ENCODE measurements at places on chromosomes 2 and 18.

- no peak for DNase-seq
These were observed 41.9 kb downstream of the TANC1 start for GRCh38 chr2:159010340-159010739.

DNA sequence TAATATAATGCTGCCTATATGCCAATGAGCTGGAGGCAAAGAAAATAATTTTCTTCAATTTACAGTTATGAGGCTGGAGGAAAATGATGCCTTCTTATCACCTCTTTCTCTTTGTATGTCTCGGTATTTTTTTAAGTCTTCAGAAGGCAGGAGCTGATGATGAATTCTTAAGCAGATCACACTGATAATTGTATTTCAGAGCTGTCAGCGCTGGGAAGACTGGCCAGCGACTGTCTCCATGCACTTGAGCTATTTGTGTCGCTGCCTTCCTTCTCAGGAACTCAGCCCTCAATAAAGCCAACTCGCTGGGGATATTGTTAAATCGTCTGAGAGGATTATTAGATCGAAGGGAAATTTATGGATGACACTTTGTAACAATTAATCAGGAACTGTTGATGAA is 40.3 kb downstream of the PTGR3 start:
- no peak for DNase-seq

DNA sequence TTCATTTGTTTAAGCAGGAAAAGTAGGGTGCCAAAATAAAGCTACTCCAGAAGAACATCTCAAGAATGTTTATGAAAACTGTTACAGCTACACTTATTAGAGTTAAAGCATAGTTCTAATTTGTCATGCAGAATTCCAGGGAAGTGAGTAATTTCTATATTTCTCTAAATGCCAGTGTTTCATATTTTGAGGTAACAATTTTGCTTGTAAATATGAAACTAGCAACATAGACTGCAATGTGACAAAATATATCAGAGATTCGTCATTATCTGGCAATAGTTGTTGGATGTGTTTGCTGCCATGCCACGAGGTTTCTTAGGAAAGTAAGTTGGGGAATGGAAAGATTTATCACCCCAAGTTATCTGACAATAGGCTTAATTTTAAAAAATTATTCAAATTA is 424.1 kb upstream of the ZEB2 start:
- DNase-seq = no peak

GRCh38 chr2:112791019-112791418 is 6.7 kb upstream of the IL1A start:
- no peak for DNase-seq

GRCh38 chr18:5890331-5891183 is 4.8 kb downstream of the TMEM200C start:
- no peak for DNase-seq

DNA sequence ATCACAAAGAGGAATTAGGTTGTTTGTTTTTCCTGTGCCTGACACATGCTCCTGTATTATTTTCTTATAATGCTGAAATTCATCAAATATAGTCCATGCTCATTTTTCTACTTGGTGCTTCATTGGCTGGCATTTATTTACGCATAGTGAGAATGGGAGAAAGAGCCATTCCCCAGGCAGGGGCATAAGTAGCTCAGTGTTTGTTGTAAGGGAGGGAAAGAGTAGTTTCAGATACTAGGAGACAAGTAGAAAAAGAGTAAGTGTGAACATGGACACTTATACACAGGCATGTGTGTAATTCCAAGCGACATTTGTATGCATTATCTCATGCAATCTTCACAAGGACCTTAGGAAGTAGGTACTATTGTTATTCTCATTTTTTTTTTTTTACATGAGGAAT is 111.9 kb upstream of the UGP2 start:
- DNase-seq = no peak

- DNase-seq = no peak
These were observed 109.2 kb downstream of the VIT start for GRCh38 chr2:36805635-36806224.

DNA sequence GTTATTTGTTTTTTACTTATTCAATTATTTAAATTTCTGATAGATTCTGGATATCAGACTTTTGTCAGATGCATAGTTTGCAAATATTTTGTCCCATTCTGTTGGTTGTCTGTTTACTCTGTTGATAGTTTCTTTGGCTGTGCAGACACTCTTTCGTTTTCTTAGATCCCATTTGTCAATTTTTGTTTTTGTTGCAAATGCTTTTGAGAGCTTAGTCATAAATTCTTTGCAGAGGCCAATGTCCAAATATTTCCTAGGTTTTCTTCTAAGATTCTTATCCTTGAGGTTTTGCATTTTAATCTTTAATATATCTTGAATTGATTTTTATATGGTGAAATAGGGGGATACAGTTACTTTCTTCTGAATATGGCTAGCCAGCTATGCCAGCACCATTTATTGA is 112.7 kb upstream of the SESTD1 start:
- DNase-seq = no peak

- DNase-seq = no peak
These were observed 18.5 kb downstream of the KCNJ13 start for GRCh38 chr2:232757905-232758304.

DNA sequence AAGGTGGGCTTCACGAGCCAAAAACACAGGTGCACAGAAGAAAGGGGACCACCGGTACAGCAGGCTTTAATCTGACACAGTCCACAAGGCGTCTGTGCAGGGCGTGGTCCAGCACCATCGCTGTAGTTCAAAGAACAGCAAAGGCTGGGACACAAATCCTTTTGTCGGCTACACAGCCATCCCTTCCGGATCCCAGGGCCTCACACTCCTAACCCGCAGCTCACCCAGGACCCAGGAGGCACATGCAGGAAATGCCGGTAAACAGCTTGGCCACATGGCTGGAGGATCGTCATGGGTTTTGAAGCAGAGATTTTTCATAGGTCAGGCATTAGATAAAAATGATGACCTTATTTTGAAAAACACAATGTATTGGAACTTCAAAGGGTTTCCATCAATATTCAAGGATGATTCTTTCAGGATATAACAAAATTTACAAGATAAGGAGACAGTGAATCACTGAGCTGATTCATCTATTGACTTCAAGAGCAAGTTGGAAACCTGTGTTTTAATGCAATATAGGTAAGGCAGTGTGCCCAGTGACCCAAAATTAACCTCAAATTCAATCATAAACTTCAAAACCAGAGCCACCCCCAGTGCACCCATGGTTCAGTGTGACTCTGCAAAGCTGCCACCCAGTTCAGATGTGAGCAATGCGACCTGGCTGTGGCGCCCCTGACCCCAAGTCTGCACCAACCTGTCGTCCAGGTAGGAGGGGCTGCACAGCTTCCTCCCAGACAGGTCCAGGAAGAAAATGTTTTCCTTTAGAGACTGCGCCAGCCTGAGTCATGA is 74.4 kb downstream of the TMEM18 start:
- no peak for DNase-seq

DNA sequence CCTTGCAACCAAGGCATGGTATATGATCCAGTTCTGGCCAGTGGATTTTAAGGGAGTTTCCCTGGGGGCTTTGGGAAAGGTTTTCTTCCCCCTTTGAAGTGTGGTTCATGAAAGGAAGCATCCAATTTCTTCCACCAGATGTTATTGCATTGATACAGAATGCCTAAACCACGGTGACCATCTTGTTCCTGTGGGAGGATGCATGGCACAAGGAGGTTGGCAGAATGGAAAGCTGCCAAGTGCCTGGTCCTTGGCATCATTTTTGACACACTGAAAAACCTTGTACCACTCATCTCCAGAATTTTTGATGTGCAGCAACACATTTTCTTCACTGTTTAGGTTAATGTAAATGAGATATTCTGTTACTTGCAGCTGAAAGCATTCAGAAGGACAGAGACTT is 55.2 kb upstream of the CXCR4 start:
- DNase-seq = no peak

- DNase-seq = no peak
These were observed 188.5 kb downstream of the EIPR1 start for GRCh38 chr2:3189076-3189591.

DNA sequence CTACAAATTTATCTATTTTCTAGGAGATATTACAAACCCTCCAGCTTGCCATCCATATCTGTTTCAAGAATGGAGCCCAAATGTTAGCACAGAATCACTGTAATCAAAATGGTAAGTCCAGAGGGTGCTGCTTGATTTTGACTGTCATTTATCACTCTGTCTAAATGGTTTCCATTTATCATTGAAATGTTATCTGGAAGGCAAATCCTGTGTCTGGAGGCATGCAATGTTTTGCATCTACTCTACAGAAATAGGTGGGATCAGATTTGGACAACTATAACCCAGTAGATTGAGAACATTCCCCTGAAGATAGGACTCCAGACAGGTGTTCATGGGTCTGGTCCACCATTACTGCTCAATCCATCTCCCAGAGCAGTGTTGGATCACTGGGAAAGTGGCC is 128.7 kb downstream of the MAIP1 start:
- no peak for DNase-seq

- DNase-seq = no peak
These were observed 20.8 kb downstream of the CRIM1 start for GRCh38 chr2:36376319-36376765.

DNA sequence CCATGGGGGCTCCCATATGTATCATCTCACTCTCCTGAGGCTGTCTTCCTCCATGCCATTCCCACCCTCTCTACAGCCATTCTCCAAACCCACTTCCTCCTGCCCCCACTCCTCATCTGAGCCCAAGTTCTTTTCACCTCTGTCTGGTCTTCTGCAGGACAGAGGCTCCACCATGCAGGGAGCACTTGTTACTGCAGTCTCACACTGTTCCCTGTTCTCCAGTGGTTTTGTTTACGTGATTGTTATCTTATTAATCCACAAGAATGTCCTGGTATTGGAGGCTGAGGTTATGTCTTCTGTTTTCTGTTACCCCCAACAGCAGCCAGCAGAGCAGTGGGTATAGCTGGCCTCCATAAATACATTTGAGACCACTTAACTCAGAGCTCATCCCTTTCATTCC is 51.4 kb downstream of the PAX8 start:
- DNase-seq = no peak

DNA sequence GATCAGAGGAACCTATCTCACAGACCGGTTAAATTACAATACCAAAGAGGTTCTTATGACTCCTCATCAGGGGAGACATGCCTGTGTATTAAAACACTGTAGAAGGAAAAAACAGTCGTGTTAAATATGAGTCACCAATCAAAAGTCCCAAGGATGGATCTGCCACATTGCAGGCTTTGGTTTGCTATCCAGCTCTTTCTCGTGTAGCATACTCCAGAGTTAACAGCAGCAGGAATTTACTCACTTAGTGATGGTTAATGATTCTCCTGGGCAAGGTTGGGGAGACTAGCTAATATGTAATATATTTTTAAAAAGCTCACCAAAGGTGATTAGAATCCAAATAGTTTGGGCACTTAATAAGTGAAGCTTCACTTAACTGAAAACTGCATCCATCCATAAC is 109.7 kb downstream of the MBD5 start:
- no peak for DNase-seq

DNA sequence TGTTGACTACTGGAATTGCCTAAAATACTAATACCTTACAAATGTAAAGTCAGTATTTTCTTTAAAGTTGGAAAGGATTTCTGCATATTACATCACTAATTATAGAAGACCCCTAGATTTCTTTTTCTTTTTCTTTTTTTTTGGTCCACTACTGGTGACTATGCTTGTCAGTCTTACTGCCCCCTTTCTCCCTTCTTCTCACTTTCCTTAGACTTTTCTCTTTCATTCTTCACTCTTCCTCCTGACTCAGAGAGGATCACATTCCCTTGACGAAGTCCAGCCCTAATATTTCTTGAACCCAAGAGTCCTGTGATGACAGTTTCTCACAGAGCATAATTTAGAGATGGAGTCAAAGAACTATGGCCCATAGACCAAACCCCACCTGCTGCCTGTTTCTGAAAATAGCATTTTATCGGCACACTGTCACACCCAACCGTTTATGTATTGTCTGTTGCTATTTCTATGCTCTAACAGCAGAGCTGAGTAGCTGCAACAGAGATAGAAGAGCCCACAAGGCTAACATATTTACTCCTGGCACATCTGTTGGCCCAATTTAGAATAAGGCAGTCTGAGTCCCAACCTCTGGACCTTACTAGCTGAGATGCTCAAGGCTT is 40.6 kb upstream of the RIOK3 start:
- DNase-seq = no peak

DNA sequence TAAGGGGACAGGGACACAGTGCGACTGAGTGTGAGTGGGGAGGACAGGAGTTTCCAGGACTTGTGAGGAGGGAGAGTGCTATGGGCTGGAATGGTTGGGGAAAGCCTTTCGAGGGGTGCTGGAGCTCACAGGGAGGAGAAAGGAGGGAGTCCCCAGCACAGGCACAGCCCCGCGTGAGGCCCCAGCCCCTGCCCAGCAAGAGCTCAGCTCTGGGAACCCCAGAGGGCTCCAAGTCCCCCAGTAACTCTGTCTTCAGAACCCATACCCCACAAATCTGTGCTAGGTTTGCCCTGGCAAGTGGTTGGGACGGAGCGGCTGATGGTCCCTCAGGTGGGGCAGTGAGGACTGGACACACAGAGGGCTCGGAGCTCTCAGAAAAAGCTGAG is 75.4 kb downstream of the SFXN5 start:
- no peak for DNase-seq

DNA sequence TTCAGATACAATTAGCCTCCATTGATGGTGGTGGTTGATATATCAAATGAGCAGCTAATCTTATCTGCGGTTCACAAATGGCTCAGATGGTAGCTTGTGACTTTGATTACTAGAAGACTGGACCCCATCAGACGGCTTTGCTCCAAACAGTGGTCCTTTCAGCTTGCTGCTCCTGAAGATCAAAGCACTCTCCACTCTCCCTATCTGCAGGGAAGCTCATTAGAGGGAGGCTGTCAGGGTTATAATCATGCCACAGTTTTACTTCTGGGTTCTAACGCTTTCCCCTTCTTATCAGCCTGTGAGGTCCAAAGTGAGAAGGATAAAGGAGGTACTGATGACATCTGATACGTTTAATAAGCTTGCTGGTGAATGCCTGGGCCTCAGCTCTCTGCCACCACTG is 247.1 kb upstream of the NT5C1B start:
- no peak for DNase-seq

DNA sequence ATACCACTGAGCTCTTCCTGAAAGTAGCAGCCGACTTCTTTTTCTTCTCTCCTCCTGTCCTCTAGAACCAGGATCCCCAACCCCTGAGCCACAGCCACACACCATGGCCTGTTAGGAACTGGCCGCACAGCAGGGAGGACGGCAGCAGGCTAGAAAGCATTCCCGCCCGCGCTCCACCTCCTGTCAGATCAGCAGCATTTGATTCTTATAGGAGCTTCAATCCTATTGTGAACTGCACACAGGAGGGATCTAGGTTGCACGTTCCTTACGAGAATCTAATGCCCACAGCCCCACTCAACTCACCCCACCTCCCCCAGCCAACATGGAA is 179.1 kb upstream of the SH3BP4 start:
- DNase-seq = no peak

GRCh38 chr2:232908695-232909094 is 38.6 kb downstream of the SNORC start:
- DNase-seq = no peak

DNA sequence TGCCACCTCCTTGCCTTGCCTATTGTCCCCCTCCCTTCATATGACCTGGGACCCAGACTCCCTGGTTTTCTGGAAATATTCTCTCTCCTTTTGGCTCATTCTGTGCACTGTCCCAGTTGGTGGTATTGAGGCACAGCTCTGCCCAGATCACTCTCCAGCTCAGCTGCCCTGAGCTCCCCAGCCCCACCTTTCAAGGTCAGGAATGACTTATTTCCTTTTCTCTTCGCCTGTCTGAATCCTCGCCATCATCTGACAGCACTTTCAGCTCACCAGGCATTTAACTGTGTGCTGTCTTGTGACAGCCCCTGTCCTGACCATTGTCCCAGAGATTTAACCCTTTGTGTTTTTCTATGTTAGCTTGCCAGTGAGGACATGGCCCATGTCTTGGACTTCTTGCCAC is 133.0 kb downstream of the MSH2 start:
- no peak for DNase-seq
